LHCN-M2 (cell line): ENCODE measurements at places on chromosomes 13 and 19. TPM values are rescaled to one million over a fixed set of nuclear protein-coding genes. Genes with fewer than 3 reads are reported as not detected.

PDE4A gene
- 1.9 and 2.0 TPM in 2 replicates for total RNA-seq

CRX gene
- not detected in 2 replicates for total RNA-seq

DNA sequence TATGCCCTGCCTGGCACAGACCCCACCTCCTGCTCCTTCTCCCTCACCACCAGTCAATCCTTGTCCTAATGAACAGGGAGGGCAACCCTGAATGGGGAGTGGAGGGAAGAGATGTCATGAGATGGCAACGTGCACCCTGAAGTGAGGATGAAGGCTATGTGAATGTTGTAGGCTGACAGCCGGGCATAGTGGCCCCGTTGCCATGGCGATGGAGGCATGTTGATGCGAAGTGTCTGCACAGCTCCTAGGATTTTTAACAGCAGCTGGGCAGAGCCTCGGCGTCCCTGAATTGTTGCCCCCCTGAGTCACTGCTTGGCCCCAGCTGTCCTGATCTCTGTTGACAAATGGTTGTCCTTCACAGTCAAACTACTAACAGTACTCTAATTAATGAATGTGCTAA lies 4.8 kb upstream of the ALOX5AP start:
- peak; percentile 96 for DNase-seq

DNA sequence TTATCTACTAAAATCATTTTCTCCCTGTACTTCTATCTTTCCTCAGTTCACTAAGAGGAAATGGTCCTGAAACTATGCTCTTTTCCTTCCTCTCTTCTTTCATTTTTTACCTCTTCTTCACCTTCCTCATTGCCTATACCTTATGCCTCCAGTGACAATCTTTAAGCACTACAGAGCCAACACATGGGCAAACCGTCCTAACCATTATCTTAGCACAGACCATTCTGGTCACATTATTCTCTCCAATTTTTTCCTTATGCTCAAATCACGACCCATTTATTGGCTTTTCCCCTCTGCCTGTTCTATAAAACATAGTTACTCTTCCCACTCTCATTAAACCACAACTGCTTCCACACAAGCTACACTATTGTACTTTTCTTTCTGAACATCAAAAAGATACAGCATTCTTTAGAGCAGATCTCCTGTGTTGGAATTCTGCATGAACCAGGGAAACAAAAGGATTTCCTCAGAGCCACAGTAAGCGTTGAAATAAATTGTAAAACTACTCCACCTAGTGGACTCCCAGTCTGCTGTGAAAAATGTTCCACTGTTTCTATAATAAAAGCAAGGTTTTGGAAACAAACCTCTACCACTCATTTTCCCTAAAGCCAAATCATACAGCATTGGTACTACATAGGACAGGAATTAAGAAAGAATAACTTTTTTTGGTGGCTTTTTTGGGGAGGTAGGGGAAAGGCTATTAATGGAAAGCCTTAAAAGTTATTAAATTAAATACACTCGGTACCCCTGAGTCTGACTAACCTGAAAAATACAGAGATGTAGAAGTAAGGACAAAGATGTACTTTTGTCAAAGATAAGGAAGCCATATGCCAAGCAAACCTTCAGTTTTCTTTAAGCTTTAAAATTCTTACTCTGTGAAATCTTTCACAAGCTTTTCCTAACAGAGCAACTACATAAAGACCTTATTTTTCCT lies 19.5 kb downstream of the NUFIP1 start:
- DNase-seq: peak; percentile 67

GRCh38 chr13:41416276-41416675 lies 41.1 kb upstream of the RGCC start:
- DNase-seq: no peak

DNA sequence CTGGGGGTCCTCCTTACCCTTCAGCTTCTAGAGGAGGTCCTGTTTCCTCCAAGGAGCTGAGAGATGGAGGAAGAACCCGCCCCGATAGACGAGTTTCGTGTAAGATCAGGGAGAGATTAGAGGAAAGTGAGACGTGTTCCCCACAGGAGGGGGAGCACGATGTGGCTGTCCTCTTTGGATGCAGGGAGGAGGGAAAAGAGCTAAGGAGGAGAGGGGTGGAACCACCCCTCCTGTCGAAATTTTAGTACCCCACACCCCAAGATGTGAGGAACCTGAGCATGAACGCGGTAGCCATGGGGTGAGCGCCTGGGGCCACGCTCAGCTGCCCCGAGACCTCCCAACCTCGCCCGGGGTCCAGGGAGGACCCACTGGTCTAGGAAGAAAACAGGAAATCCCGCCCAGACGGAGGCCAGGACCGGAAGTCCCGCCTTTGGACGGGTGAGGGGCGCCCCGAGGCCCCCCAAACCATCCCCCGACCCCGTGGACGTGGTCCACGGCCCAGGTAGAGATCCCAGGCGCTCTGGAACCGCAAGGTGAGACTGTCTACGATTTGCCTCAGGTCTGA lies 1.2 kb downstream of the AKT1S1 start:
- DNase-seq: no peak

GRCh38 chr13:36131931-36132297 lies 732 bp upstream of the DCLK1 start:
- DNase-seq: peak; percentile 40

GRCh38 chr13:54573186-54573585 lies 1544.6 kb downstream of the OLFM4 start:
- no peak for DNase-seq

GRCh38 chr19:18846862-18847548 lies 15.2 kb downstream of the UPF1 start:
- DNase-seq: peak; percentile 68

DNA sequence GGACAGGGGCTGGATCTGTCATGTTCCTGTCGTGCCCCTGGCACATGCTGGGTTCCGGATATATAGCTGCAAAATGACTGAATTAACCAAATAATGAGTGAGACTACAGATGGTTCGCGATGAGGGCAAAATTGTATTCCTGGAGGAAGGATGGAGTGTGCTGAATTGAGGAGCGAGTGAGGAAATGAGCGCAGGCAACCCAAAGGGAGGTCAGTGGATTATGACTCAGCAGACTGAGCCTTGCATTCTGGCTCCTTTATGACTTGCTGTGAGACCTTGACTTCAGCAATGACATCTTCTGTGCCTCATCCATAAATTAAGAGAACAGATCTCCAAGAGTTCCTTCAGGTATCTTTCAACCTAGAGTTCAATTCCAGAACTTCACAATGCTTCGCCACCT lies 115.0 kb upstream of the CLDN10 start:
- no peak for DNase-seq

GRCh38 chr13:29799041-29799440 lies 51.4 kb downstream of the UBL3 start:
- no peak for DNase-seq
